ENCODE measurements at places on chromosomes 2 and 18.

- no peak for DNase-seq
Measured at GRCh38 chr18:36128530-36128870, 640 bp downstream of the SLC39A6 start.

DNA sequence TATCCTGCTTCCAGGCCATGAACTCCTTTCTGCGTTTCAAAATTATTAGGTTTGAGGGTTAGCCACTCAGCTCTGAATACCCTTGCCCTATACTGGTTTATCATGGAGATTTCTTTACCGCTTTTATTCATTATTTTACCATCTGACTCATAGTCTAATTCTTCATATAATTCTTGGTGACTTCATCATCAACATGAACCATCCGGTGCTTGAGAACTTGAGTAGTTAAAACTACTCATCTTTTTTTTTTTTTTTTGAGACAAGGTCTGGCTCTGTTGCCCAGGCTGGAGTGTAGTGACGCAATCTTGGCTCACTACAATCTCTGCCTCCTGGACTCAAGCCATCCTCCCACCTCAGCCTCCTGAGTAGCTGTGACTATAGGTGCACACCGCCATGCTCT is 94.2 kb upstream of the LHCGR start:
- no peak for DNase-seq

GRCh38 chr2:214577769-214578168 is 166.9 kb downstream of the VWC2L start:
- DNase-seq: no peak

GRCh38 chr2:205387350-205388055 is 294.8 kb upstream of the NRP2 start:
- DNase-seq: no peak

DNA sequence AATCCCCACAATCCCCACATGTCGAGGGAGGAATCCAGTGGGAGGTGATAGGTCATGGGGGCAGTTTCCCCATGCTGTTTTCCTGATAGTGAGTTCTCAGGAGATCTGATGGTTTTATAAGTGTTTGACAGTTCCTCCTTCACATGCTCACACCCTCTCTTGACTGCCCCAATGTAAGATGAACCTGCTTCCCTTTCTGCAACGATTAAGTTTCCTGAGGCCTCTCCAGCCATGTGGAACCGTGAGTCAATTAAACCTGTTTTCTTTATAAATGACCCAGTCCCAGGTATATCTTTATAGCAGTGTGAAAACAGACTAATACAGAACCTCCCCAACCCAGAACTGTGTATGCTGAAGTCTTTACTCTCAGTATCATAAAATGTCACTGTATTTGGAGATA is 289.5 kb upstream of the MMADHC start:
- no peak for DNase-seq

- DNase-seq: no peak
Measured at GRCh38 chr18:37640504-37640903, 74.9 kb upstream of the CELF4 start.

GRCh38 chr2:193502363-193503035 is 1307.8 kb upstream of the TMEFF2 start:
- DNase-seq: no peak
